Hepatocyte (in vitro differentiated cells): ENCODE measurements at places on chromosomes 11 and 22. TPM values are rescaled to one million over a fixed set of nuclear protein-coding genes. Genes with fewer than 3 reads are reported as not detected.

The APOA5 gene
- 16.3 and 20.3 TPM in 2 replicates for total RNA-seq

The YAP1 gene
- 111 and 125 TPM in 2 replicates for total RNA-seq

The MMP8 gene
- total RNA-seq: 0.37 TPM in 1 of 2 replicates, not detected in the other

The FADD gene
- 29.1 and 29.6 TPM in 2 replicates for total RNA-seq

The GGTLC3 gene
- total RNA-seq: not detected in 2 replicates

The CARS1 gene
- 35.5 and 44.1 TPM in 2 replicates for total RNA-seq

The SLC22A25 gene
- 3.9 and 4.9 TPM in 2 replicates for total RNA-seq

DNA sequence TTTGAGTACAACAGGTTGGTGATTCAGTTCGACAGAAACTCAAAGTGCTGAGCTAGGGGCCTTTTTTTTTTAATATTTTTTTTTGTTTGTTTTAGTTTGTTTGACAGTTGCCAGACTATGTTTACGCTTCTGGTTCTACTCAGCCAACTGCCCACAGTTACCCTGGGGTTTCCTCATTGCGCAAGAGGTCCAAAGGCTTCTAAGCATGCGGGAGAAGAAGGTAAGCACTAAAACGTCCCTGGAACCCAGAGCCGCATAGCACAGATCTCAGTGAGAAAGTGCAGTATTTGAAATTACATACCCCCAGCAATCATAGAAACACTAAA is 649 bp downstream of the PRRG4 start:
- H3K27me3 ChIP-seq: no peaks in the 10 kb centered on the region
- peak; percentile 77 for DNase-seq
- H3K36me3 ChIP-seq: no peaks in the 10 kb centered on the region
- H3K4me1 ChIP-seq: no peaks in the 10 kb centered on the region

- no peak overlapping the region for H3K4me3 ChIP-seq
- H3K4me1 ChIP-seq: peaks cover 23% of the 10 kb centered on the region
- H3K36me3 ChIP-seq: no peaks in the 10 kb centered on the region
- peak; percentile 79 for DNase-seq
Observed at GRCh38 chr22:27318516-27318915, 483.0 kb downstream of the MN1 start.

DNA sequence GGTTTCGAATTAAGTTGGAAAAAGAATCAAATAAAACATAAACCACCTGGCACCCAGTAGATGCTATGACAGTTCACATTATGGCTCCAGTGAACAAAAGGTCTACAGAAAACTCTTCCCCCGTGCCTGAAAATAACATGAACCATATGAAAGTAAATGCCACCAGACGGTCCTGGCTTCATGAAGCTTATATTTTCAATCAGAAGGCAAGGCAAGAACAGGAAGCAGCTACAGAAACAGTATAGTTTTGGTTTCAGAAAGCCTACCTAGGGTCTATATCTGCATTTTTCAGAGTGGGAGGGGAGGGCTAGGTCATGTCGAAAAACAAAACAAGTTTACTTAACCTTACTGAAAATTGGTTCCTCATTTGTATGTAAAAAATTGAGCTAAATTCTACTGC is 9.8 kb downstream of the RAB30 start:
- H3K4me3 ChIP-seq: no peak overlapping the region
- H3K4me1 ChIP-seq: peaks cover 3% of the 10 kb centered on the region
- no peaks in the 10 kb centered on the region for H3K27me3 ChIP-seq
- H3K36me3 ChIP-seq: no peaks in the 10 kb centered on the region
- no peak overlapping the region for H3K27ac ChIP-seq
- no peak for DNase-seq

GRCh38 chr11:1010551-1011319 is 25.8 kb downstream of the MUC6 start:
- no peaks in the 10 kb centered on the region for H3K27me3 ChIP-seq
- no peaks in the 10 kb centered on the region for H3K4me1 ChIP-seq
- H3K27ac ChIP-seq: no peak overlapping the region
- H3K4me3 ChIP-seq: no peak overlapping the region

DNA sequence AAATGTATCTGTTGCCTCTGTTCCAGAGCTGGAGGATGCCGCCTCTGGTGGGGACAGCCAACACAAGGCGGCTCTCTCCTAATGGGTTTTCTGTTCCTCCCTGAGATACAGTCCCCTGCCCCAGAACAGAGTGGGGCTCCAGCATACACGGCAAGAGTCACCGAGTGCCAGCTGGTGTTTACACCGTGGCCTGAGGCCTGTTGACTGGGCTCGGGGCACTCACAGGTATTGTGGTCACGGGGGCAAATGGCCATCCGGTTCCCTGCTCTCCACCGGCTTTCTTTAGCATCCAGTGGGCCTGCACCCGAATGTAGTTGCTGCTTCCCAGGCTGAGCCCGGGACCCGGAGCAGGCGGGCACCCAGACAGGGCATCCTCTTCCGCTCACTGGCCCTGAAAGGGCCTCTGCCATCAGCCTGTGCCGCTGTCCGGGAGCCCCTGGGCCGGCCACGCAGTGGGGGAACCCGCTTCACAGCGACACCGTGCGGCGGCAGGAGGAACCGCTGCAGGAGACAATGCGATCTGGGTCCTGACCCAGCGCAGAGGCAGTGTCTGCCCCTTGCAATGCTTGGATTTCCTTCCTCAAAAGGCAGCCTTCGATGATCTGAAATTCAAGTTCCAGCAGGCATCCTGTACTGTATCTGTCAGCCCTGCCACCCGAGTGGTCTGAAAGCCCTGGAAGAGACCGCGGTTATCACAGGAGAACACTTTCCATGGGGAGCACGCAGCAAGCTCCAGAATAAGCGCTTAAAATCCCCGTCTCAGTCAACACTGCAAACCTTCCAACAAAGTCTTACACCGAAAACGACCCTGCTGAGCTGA is 859 bp upstream of the KRTAP5-5 start:
- H3K36me3 ChIP-seq: no peaks in the 10 kb centered on the region
- DNase-seq: peak; percentile 75
- no peaks in the 10 kb centered on the region for H3K4me1 ChIP-seq
- H3K27ac ChIP-seq: no peak overlapping the region
- peaks cover 11% of the 10 kb centered on the region for H3K27me3 ChIP-seq
- H3K4me3 ChIP-seq: no peak overlapping the region

DNA sequence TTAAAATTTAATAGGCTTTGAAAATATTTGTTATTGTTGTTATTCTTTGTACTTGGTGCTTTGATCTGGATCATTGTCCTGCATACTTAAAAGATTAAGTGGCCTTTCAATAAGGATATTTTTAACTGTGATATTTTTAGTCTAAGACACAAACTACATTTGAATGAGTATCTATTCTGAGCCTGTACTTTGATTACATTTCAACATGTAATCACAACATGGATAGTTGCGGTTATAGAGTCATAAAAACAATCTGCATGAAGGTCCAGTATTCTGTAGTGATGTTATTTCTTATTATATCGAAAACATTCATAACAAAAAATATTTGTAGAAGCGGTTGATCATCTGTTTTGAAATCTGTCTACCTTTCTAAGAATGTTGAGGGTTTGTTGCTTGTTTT is 58.6 kb downstream of the HIPK3 start:
- no peaks in the 10 kb centered on the region for H3K4me1 ChIP-seq
- H3K27ac ChIP-seq: no peak overlapping the region
- H3K36me3 ChIP-seq: no peaks in the 10 kb centered on the region
- no peak overlapping the region for H3K4me3 ChIP-seq
- no peak for DNase-seq

DNA sequence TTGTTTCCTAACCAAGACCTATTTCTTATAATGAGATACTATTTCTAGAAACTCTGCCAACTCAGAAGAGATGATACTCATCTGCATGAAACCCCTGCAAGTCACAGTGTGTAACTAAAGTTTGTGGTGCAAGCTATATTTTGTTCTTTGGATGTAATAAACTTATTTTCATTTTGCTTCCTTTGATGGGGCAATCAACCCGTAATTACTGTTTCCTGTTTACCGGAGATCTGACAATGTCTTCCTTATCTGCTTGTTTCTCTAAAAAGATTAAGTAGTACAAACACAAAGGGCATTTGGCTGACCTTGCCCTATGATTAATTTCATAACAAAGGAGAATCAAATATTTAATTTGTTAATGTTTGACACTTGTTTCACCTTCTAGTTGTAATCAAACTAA is 846.6 kb upstream of the ANO3 start:
- H3K4me3 ChIP-seq: no peak overlapping the region
- no peak for DNase-seq
- H3K4me1 ChIP-seq: peaks cover 15% of the 10 kb centered on the region
- no peaks in the 10 kb centered on the region for H3K27me3 ChIP-seq
- H3K27ac ChIP-seq: no peak overlapping the region

- no peak overlapping the region for H3K27ac ChIP-seq
- H3K4me1 ChIP-seq: no peaks in the 10 kb centered on the region
- H3K36me3 ChIP-seq: no peaks in the 10 kb centered on the region
- H3K27me3 ChIP-seq: no peaks in the 10 kb centered on the region
- no peak for DNase-seq
Observed at GRCh38 chr11:17876827-17877226, 136.0 kb downstream of the SERGEF start.

GRCh38 chr11:97890466-97890865 is 1130.3 kb upstream of the CNTN5 start:
- H3K27ac ChIP-seq: no peak overlapping the region
- no peak overlapping the region for H3K4me3 ChIP-seq
- H3K4me1 ChIP-seq: no peaks in the 10 kb centered on the region
- H3K36me3 ChIP-seq: no peaks in the 10 kb centered on the region
- DNase-seq: no peak

DNA sequence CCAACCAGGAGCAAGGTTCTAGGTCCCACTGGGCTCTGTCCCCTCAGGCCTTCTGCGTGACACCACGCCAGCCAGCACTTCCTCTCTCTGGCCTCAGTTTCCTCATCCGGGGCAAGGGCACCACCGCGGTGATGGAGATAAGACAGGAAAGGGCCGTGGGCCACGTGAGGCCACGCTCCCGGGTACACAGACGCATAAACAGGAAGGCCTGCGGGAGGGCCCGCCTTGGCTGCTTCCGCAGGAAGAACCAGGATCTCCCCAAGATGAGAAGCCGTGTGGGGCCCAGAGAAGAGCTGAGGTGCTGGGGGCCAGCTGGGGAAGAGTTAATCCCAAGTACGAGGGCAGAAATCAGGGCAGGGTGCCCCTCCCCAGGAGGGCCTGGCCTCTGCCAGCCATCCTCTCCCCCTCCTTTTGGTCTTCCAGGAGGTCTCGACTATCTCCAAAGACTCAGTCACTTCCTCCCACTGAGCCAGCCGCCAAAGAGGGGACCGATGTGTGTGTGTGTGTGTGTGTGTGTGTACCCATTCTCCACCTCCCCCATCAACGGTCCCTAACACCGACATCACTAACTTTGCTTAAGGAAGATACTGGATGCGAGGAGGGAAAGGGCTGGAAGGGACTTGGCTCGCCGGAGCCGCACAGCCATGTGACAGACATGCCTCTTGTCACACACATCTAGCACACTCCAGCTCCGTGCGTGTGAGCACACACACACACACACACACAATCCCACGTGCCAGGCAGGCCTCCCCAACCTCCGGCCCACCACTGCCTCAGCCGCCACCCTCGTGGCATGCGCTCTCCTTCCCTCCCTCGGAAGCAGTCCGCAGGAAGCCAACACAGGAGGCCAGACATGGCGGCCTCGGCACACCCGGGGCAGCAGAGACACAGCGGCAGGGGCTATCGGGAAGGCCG is 1.4 kb downstream of the MFNG start:
- H3K4me3 ChIP-seq: no peak overlapping the region
- peaks cover 22% of the 10 kb centered on the region for H3K4me1 ChIP-seq
- no peak for DNase-seq
- no peaks in the 10 kb centered on the region for H3K36me3 ChIP-seq
- H3K27ac ChIP-seq: no peak overlapping the region
- H3K27me3 ChIP-seq: no peaks in the 10 kb centered on the region

DNA sequence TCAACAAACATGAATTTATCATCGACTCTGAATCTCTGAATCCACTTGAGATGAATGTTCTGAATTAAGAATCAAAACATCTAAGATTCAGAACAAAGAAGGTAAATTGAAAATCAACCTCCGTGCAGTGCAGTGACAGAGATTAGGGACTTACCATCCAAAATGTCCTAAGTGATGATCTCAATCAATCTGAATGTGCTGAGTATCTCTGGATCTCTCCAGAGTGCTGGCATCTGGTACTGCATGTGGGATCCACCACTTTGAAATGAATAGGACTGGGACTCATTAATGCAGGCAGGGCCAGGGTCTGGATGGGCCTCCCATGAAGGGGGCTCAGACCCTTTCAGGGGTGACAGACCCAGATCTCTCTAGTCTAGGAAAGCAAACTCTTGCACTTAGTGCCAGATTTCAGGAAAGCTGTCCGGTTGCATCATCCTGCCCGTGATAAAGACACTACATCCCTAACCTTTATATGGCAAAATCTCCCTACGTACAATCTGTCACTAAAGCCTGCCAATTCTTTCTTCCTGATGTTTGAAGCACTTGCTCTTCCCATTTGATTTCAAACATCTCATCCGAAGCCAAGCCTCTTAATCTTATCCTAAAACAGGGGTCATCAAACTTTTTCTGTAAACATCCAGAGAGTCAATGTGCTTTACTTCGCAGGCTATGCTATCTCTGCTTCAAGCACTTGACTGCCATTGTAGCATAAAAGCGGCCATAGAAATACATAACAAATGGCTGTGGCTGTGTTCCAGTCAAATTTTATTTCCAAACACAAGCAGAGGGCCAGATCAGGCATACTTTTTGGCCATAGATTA is 263.3 kb downstream of the LARGE1 start:
- DNase-seq: no peak
- H3K27me3 ChIP-seq: no peaks in the 10 kb centered on the region
- no peak overlapping the region for H3K27ac ChIP-seq
- no peaks in the 10 kb centered on the region for H3K36me3 ChIP-seq
- H3K4me1 ChIP-seq: peaks cover 17% of the 10 kb centered on the region

DNA sequence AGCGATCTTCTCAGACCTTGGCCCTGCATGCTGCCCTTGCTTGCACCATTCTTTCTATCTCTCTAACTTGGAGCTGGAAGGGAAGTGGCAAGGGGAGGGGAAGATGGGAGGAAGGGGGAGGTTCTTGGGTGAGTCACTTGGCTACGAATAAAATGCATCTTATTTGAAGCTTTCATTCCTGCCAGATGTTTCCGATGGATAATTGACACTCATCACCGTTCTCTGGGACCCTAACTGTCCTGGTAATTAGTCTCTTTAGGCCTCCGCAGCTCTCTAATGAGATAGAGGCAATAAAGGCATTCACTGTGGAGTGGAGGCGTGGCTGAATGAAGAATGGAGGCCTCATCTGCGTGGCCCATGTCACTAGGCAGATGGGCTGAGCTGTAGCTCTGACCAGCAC is 960.1 kb downstream of the NTM start:
- no peaks in the 10 kb centered on the region for H3K36me3 ChIP-seq
- no peaks in the 10 kb centered on the region for H3K27me3 ChIP-seq

DNA sequence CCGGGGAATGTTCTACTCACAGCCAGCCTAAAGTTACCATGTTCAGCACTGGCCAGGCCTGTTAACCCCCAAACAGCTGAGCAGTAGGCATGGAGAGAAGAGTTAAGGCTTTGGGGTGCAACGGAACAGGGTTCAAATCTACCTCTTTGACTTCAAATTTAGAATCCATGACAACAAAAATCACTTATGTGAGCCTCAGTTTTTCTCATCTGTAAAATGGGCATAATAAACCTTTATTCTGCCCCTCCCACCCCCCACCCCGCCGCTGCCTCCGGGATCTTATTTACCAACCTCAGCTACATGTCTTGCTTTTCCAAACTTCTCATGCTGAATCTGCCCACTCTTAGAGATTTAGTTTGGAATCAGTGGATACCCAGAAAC is 112.8 kb upstream of the CRYBB3 start:
- peaks cover 7% of the 10 kb centered on the region for H3K4me1 ChIP-seq
- H3K4me3 ChIP-seq: no peak overlapping the region
- no peak overlapping the region for H3K27ac ChIP-seq
- no peaks in the 10 kb centered on the region for H3K36me3 ChIP-seq
